ENCODE measurements at places on chromosomes 4 and X. TPM values are rescaled to one million over a fixed set of nuclear protein-coding genes. Genes with fewer than 3 reads are reported as not detected.

- peak; percentile 50 for DNase-seq
These were observed 969 bp downstream of the STIM2 start for GRCh38 chr4:26861434-26862186.

GRCh38 chr4:159855731-159856130 lies 752.9 kb downstream of the RAPGEF2 start:
- DNase-seq = no peak

- no peak for DNase-seq
These were observed 620.4 kb downstream of the KCNIP4 start for GRCh38 chr4:21327976-21328700.

GRCh38 chr4:39808231-39808749 lies 110.4 kb downstream of the UBE2K start:
- no peak for DNase-seq

- DNase-seq = no peak
These were observed 4.4 kb downstream of the ADRA2C start for GRCh38 chr4:3770323-3771163.

Gene TKTL1
- 5.0 TPM for total RNA-seq

Gene S100G
- not detected for total RNA-seq

Gene FMR1NB
- not detected for total RNA-seq

Gene NOX1
- not detected for total RNA-seq

Gene FDCSP
- total RNA-seq = not detected

Gene RNF175
- total RNA-seq = 14.5 TPM

Measured in cerebellum (tissue), 4 donors.